ENCODE measurements at places on chromosomes 7 and 10.

- DNase-seq, result no peak
These were observed 31.4 kb upstream of the AQP1 start for GRCh38 chr7:30880125-30880720.

GRCh38 chr10:111481261-111481826, 404.5 kb downstream of the ADRA2A start:
- DNase-seq, result no peak

GRCh38 chr7:12350971-12351370, 52.7 kb downstream of the VWDE start:
- DNase-seq, result no peak

GRCh38 chr7:17371671-17372524, 73.4 kb downstream of the AHR start:
- DNase-seq, result no peak

- no peak for DNase-seq
These were observed 178.4 kb downstream of the SH3PXD2A start for GRCh38 chr10:103676851-103677417.

GRCh38 chr7:115827305-115828045, 203.1 kb downstream of the TFEC start:
- no peak for DNase-seq

DNA sequence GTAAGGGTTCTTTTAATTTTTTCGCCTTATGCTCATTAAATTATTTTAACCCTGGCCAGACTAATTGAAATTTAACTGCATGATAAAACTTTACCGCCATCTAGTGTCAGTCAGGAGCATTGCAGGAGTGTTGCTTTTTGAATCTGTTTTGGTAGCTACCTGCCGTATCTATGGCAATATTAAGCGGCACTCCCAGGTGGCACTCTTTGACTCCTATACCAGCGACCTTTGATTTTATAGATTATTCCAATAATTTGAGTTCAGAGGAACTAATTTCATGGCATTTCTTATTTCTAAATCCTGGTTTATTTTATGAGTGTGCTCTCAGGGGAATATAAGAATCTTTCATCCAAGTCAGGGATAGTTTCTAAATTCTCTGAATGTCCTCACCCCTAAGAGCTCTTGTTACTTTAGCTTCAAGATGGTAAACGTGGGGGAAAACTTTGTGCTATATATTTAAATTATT, 198.9 kb downstream of the REEP3 start:
- peak; percentile 36 for DNase-seq

GRCh38 chr7:130669085-130669700, 645 bp upstream of the COPG2 start:
- DNase-seq, result no peak

GRCh38 chr10:1210667-1211066, 154.5 kb downstream of the WDR37 start:
- DNase-seq, result no peak

- no peak for DNase-seq
These were observed 2.2 kb downstream of the RAB18 start for GRCh38 chr10:27506280-27506679.

DNA sequence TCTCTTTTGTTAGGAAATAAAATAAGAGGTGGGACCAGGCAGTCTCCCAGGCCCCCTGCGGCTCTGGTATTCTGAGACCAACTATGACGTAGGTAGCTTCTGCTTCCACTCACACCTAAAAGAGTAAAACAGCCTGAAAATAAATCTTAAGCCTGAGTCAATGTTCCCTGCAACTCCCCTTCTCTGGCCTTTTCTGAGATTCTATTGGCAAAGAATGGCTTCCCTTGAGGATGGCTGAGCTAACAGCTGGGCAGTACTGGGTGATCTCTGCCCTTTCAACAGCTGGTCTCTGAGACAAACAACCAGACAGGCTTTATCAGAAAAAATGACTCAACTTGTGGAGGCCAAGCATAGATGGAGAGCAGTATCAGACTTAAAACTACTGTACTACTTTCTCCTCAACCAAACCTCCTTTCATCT, 58.7 kb downstream of the CREB3L2 start:
- no peak for DNase-seq

- no peak for DNase-seq
These were observed 61.6 kb downstream of the TASOR2 start for GRCh38 chr10:5746197-5746596.

- no peak for DNase-seq
These were observed 39.9 kb downstream of the CCDC3 start for GRCh38 chr10:12961416-12962205.
